ENCODE measurements at places on chromosomes 7 and 10. TPM values are rescaled to one million over a fixed set of nuclear protein-coding genes. Genes with fewer than 3 reads are reported as not detected.

Gene CCDC7
- total RNA-seq: 0.63 TPM

Gene WDFY4
- total RNA-seq: not detected

Gene ITIH2
- 0.31 TPM for total RNA-seq

Gene MKLN1
- total RNA-seq: 40.0 TPM

Gene NPC1L1
- total RNA-seq: 0.08 TPM

Gene AGR3
- not detected for total RNA-seq

Gene SUN3
- total RNA-seq: not detected

Gene PPP2R2D
- 27.3 TPM for total RNA-seq

Gene SAMD9
- total RNA-seq: 5.1 TPM

Gene MALRD1
- total RNA-seq: not detected

Gene FAM131B
- total RNA-seq: 0.49 TPM

Gene STEAP4
- 0.07 TPM for total RNA-seq

Gene BRAF
- total RNA-seq: 4.0 TPM

Gene SLC18A3
- total RNA-seq: not detected

Gene ACBD7
- 1.2 TPM for total RNA-seq

Gene RNF32
- total RNA-seq: 1.9 TPM

Gene A1CF
- not detected for total RNA-seq

Gene KIF20B
- total RNA-seq: 11.6 TPM

Gene CDC14C
- not detected for total RNA-seq

Gene EPDR1
- 84.6 TPM for total RNA-seq

Gene NME8
- total RNA-seq: not detected

Gene BAMBI
- total RNA-seq: 10.5 TPM

Gene FBXO24
- total RNA-seq: 0.24 TPM

Gene HHEX
- 12.7 TPM for total RNA-seq

Gene LOXL4
- total RNA-seq: 1.7 TPM

Measured in A549 treated with Mapracorat at 1 μM for 4 hours (cell line).